ENCODE measurements at places on chromosomes 5 and 9.

- no peak for DNase-seq
Observed at GRCh38 chr5:1783216-1783554, 16.5 kb downstream of the MRPL36 start.

DNA sequence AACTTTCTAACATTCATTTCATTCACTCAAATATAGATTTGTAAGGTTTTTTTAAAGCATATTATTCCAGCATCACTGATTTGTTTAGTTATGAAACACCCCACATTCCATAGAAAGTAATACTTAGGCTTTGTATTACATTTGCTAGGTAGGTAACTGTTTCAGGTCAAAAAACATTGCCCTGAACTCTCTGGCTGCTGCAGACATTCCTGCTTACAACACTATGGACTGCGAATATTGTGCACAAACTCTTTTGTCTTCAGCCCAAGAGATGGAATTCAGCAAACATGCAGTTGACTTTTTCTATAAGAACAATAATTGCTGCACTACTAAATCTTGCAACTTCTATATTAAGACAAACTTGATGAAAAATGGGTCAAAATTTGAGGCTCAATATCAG is 301.0 kb downstream of the ARL15 start:
- no peak for DNase-seq

- DNase-seq = no peak
Observed at GRCh38 chr5:130216286-130216685, 312.0 kb downstream of the CHSY3 start.

DNA sequence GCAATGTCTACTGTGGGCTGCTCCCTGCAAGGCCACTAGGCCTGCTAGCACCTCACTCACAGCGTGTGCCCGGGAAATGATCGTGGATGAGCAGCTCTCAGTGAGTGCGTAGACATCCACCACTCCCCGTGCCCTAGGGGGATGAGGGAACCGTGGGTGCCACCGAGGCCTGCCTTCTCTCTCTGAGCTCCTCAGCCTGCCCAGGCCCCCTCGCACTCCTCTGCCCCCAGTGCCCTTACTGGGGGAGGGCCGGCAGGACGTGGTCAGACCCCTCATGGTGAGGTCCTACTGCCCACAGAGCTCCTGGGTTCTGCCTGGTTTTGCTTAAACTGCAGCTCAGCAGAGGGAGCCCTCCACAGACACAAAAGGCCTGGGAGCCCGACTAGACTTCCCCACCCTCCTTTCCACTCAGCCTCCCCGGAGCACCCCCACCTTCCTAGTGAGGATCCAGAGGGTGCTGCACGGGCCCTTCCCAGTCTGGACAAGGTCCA is 220.0 kb downstream of the CACNA1B start:
- peak; percentile 11 for DNase-seq

DNA sequence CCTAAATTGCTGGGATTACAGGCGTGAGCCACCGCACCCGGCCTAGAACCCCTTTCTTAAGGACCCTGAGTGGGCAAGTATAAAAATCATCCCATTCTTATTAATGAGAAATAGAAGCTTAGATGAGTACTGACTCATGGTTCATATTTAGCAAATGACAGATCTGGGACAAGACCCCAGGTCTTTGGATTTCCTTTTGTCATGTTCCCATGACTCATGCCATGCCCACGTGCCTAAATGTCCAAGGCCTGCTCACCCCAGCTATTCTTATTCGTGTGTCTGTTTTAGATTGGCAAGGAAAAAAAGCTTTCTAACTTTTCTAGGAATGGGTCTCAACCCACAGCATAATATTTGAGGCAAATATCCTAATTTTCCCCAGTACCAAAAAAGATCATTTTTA is 57.7 kb upstream of the RPS23 start:
- DNase-seq = no peak

DNA sequence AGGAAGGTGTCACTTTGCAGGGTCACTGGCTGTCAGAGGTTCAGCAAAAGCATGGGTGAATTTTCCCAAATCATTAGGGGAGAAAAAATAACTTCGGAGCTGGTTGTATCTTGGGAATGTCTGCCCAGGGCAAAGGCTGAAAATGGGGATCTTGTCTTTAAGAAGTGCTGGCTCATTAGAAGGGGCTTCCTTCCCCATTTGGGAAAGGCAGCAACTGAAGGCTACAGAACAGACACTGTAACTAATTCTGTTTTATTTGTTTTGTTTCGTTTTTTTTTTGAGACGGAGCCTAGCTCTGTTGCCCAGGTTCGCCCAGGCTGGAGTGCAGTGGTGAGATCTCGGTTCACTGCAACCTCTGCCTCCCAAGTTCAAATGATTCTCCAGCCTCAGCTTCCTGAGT is 70.3 kb upstream of the PCA3 start:
- no peak for DNase-seq

DNA sequence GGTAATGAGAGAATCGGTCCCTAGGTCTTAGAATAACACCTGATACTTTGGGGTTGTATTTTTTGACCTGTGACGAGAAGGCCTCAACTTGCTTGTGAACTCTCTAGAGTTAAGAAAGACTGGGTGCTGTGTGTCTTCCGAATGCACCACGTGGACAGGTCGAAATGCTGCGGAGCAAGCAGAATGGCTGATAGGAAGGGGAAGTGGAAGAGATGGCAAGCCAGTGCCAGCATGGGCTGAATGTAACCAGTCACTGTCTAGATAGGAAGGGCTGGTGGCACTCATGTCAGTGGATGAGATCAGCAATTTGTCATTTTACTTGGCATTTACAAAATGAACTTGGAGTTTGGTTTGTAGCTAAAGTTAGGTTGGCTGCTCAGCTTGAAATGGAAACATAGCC is 5.6 kb downstream of the OTULINL start:
- DNase-seq = no peak

- no peak for DNase-seq
Observed at GRCh38 chr5:116032094-116032517, at the start of gene ARL14EPL. Gene ARL14EPL (plus strand): TSS chr5:116032472. CDS start chr5:116051466, 18,994 bp downstream.

DNA sequence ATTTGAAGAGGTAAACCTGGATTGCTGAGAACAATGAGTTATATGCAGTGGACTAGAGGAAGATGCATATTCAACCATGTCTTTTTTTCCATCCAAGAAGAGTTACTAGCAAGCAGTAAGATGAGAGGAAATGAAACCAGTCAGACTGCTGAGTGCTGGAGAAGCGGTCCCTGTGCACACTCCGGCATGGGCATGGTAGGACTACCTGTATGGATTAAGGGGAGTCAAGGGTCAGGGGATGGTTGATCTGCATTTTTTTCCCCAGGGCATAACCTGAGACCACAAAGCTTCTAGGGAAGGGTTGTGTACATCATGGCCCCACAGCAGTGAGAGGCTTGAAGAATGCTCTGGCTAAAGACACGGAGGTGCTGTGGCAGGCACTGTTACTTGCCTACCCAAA is 76.6 kb upstream of the ZNF169 start:
- DNase-seq = no peak

- no peak for DNase-seq
Observed at GRCh38 chr5:137450759-137451158, 48.4 kb downstream of the SPOCK1 start.

GRCh38 chr9:6884101-6884500 is 126.3 kb downstream of the KDM4C start:
- no peak for DNase-seq

GRCh38 chr5:27818888-27819287 is 780.5 kb upstream of the CDH9 start:
- no peak for DNase-seq

- DNase-seq = no peak
Observed at GRCh38 chr5:18702821-18703220, 1068.6 kb downstream of the TAF11L14 start.

GRCh38 chr5:27010646-27011045 is 27.7 kb downstream of the CDH9 start:
- no peak for DNase-seq

GRCh38 chr5:149018909-149019443 is 43.9 kb downstream of the SH3TC2 start:
- DNase-seq = no peak

GRCh38 chr5:40410231-40410861 is 269.4 kb upstream of the PTGER4 start:
- DNase-seq = peak; percentile 74

GRCh38 chr5:95925939-95926338 is 35.7 kb downstream of the ELL2 start:
- DNase-seq = no peak

DNA sequence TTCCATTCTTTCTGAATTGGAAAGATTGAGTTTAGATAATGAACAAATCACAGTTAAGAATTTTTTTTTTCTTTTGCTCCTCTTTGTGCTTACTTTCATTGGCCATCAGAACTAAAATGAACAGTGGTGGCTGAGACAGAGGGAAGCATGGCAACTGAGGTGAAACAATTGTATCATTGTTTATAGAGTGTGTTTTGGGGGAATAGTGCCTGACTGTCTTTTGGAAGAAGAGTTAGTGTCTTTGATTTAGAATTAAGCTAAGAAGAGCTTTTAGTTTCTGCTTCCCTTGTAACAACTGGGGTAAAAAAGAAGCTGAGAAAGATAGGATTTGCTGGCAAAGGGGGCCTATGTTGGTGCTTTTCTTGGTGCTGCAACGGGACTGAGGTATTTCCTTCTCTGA is 24.0 kb downstream of the HSD17B4 start:
- no peak for DNase-seq

DNA sequence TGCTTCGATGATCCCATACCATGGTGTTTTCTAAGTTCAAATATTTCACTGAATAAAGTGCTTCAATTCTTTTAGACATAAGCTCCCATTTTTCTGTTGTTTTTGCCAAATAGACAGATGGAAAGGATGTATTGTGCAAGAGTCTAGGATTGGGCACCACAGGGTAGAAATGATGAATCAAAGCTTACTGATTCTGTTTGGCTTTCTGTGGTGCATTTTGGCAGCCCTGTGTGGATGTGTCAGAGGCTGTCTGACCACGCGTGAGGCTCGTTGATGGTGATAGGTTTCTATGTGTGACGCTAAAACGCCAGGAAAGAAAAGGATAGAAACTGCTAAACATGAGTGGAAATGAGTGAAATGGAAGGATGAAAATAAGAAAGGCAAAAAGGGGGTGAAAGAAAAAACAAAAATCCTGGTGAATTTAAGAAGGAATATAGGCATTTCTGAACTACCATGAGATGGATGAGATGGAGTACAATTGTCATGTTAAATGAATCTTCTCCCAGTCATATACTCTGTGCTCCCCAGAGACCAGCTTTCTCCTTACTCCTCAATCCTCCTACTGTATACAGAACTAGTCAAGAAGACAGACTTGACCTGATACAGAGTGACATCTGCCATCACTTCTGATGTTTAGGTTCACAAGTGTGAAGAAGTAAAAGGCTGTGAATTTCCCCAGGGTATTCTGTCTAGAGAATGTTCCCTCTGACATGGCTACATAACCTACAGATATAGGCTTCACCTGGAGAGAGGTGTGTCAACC is 54.4 kb downstream of the ANKH start:
- no peak for DNase-seq

GRCh38 chr9:94919376-94920098 is 193.0 kb downstream of the AOPEP start:
- DNase-seq = peak; percentile 4

- no peak for DNase-seq
Observed at GRCh38 chr5:121988488-121988887, 26.7 kb downstream of the SRFBP1 start.

DNA sequence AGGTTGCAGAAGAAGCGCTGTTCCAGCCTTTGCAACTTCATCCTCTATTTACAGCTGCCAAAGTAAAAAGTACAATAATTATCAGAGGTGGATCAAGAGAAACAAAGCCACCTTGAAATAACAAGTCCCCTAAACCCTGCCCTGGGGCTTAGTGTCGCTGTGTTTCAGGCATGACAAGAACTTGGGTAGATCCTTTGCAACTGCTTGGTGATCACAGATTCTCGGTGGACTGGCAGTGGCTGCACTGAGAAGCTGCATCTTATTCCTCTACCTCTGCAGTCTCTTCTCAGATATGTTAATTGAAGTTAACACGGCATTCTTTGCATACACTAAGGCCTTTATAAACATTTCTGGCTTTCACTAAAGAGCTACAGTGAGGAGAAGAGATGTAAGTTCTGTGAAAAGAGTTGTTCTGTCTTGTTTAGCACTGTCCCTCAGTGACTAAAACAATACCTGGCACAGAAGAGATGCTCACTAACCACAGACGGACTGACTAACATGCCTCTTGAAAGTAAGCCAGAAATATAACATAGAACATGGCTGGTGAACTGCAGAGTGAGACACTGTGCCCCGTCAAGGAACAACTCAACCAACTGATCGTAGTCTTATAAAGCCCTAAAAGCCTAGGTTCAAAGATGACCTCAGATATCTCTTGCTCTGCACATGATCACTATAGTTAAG is 144.2 kb downstream of the MLLT3 start:
- DNase-seq = no peak

DNA sequence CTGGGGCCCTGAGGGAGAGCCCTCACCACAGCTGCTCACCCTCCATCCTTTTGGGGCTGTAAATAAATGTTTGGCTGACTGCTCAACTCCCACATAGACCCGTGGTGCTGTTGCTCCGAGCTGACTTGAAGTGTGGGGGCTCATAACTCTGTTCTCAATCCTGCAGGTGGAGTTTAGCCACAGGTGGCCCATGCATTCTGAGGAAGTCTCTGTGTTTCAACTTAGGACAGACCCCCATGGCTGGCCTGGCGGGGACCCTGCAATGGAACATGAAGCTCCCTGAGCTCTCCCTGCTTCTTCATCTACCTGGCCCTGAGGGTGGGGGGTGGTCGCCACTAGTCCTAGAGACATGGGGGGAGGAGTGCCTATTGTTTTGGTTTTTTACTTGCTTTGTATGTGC is 19.7 kb downstream of the NDUFS6 start:
- no peak for DNase-seq

DNA sequence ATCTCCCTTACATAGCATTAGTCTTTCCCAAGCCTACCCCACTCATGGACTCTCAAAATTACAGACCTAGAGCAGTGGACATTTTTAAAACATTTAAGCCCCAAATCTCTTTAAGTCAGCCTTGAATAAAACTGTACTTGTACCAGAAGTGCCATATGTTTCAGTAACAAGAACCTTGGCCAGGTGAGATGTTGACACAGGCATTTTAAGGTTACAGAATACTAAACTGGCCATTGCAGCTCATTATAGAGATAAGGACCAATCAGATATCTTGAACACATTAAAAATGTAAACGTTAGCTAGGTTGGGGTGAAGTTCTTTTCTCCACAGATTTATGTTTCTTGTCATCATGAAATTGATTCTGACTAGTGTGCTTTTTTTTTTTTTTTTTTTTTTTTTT is 103.8 kb upstream of the MIER3 start:
- no peak for DNase-seq

DNA sequence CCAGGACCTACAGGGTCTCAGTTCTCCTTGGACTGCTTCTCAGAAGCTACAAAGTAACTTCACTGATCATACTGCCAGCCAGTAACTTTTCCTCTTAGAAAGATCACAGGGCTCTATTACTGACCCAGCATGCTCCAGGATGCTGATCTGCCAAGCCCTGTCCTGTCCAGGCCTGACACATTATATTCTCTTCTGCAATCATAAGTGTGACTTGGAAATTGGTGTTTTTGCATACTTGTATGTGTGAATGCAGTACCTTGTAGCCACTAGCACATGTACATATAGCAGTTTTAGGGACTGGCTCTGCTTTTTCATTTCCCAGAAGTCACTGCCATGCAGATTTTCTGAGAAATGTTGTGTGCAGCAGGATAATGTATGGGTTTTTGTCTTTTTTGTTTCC is 40.1 kb upstream of the CCNH start:
- no peak for DNase-seq

GRCh38 chr5:178625679-178626483 is 969 bp downstream of the CLK4 start:
- no peak for DNase-seq

GRCh38 chr9:5886114-5886939 is 4.4 kb upstream of the MLANA start:
- DNase-seq = peak; percentile 88

- no peak for DNase-seq
Observed at GRCh38 chr9:105484226-105484625, 36.4 kb downstream of the FSD1L start.

Measured in activated naive CD4-positive, alpha-beta T cell treated with anti-CD3 and anti-CD28 coated beads, Interleukin-2, amount 10 ng/mL, durations not matched to agents 7 days and 5 days (primary cell).